Activated T-cell treated with anti-CD3 and anti-CD28 coated beads for 24 hours (primary cell): ENCODE measurements at places on chromosomes 2 and 18.

DNA sequence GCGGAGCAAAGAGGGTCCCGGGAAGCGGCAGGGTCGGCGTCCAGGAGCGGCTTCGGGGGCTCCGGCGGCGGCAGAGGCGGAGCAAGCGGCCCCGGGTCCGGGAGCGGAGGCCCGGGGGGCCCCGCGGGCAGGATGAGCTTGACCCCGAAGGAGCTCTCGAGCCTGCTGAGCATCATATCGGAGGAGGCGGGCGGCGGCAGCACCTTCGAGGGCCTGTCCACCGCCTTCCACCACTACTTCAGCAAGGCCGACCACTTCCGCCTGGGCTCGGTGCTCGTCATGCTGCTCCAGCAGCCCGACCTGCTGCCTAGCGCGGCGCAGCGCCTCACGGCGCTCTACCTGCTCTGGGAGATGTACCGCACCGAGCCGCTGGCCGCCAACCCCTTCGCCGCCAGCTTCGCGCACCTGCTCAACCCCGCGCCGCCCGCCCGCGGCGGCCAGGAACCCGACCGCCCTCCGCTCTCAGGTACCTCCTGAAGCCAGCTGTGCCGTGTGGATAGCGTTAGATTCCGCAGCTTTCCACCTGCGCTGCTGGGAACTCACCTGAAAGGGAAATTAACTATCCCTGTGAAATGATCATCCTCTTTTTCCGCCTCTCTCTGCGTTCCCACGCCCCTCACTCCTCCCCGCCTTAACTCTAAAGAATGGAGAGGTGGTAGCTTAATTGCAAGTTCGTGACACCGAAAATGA lies 472 bp downstream of the CNOT11 start:
- DNase-seq, result peak; percentile 48

DNA sequence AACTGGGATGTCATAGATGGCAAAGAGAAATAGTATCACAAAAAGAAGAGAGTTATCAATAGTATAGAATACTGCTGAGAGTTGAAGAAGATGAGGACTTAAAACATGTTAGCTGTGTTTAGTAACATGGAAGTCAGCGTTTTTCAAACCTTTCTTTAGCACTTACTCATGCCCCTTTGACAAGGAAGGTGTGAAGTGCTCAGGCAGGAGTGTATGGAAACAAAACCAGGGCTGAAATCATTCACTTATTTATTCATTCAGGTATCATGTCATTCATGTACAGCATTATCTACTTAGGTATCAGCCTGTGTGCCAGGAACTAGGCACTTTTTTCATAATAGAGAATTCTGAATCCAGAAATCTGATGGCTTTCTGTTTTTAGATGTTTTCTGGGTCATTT lies 27.2 kb downstream of the CD28 start:
- DNase-seq, result no peak

- DNase-seq, result no peak
Measured at GRCh38 chr2:15745350-15745749, 153.7 kb downstream of the DDX1 start.

- DNase-seq, result no peak
Measured at GRCh38 chr2:229378386-229378785, 107.3 kb upstream of the PID1 start.

DNA sequence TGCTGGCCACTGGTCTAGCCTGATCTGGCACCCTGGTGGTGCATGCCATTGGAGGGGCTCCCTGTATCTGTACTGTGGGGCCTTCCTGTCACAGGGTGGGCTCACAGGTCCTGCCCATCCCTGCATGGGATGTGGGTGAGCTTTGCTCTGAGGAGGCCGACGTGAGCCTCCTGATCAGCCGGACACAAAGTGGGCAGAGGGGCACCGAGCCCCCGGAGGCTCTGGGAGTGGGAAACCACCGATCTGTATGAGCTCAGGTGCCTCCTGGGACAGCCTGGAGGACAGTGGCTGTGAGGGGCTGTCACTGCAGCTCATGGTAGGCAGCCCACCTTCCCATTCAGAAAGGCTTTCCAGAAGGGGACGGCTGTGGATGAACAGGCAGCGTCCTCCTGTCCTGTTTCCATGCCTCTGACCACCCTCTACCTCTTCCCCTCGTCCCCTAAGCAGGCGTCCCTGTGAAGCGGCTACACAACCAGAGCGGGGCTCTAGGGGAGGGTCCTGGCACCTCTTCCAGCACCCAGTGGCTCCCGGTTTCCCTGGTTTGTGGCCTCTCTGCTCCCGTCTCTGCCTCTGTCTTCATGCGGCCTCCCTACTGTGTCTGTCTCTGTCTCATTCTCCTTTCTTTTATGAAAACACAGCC lies 112.5 kb upstream of the OTOS start:
- no peak for DNase-seq

- no peak for DNase-seq
Measured at GRCh38 chr2:240651185-240651584, 25.9 kb downstream of the GPR35 start.
